Mucosa of gallbladder (tissue), 1 donor: ENCODE measurements at places on chromosomes 1 and 21. TPM values are rescaled to one million over a fixed set of nuclear protein-coding genes. Genes with fewer than 3 reads are reported as not detected.

Gene SLC26A9
- total RNA-seq: 1.3 TPM

Gene CD1C
- total RNA-seq: 1.4 TPM

Gene IGSF3
- total RNA-seq: 21.6 TPM

- DNase-seq: no peak
These were observed 27.8 kb downstream of the DMAP1 start for GRCh38 chr1:44240802-44241671.

GRCh38 chr1:167713330-167714081 is 8.3 kb upstream of the MPZL1 start:
- no peak for DNase-seq

GRCh38 chr1:182930985-182931384 is 22.0 kb downstream of the SHCBP1L start:
- DNase-seq: no peak
